Muscle of arm (tissue), 14 donors: ENCODE measurements at places on chromosomes 16 and 17. TPM values are rescaled to one million over a fixed set of nuclear protein-coding genes. Genes with fewer than 3 reads are reported as not detected.

PRAC2 gene
- polyA plus RNA-seq = not detected

KRT12 gene
- not detected for polyA plus RNA-seq

NLRC5 gene
- polyA plus RNA-seq = 3.4 TPM

CLEC19A gene
- 0.09 TPM for polyA plus RNA-seq

SLX1B gene
- 27.6 TPM for polyA plus RNA-seq

DNA sequence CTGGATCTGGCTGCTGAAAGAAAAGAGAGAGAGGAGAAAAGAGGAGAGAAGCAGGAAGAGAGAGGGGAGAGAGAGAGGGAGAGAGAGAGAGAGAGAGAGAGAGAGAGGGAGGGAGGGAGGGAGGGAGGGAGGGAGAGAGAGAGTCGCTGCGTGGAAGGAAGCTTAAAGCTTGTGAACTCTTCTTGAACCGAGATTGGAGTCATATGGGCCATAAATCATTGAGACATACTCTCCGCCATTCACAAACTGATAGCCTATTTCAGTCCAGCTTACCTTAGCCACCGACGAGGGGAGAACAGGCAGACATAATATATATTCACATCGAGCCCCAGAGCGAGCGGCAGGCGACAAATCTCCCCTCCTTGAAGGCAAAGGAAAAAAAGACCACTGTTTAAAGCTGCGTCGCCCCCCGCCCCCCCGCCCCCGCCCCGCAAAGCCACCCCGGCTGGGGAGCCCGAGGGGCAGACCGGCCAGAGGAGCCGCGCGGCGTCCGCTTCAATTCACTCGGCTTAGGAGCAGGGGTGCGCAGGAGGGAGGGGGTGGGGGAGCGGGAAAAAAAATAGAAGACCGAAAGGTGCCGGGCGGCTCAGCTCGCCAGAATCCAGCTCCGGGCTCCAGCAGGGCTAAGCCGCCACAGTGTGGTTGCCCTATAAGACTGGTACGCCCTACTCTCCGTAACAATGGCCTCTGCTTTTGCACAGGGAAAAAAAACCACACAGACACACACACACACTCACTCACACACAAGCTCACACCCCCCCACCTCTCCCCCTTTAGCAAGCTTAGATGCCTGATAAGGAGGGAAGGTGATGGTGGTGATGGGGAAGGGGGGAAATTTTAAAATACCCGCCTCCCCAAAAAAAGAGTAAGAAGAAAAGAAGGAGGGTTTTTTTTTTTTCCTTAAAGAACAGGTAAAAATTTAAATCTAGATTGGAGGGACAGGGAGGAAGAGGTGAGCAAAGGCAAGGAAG lies 10.6 kb upstream of the HOXB2 start:
- DNase-seq = peak; percentile 77

DNA sequence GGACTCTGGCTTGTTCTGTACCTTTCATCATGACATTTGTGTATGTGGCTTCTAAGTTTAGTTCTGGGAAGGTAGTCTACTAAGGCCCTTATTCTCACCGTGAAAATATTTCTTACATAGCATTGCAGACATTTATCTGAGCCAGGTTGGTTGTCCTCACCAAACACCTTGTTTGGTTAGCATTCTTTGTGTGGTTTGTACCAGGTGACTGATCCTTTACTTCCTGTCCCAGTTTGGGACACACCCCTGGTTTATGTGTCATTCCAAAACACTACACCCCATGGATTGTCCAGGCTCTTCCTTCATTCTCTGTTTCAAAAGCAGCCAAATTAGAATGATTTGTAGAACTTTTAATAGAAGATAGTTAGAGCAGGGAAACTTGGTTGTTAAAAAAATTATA lies 23.2 kb upstream of the DUSP14 start:
- no peak for DNase-seq

GRCh38 chr16:9251026-9251425 lies 159.6 kb downstream of the HAPSTR1 start:
- no peak for DNase-seq

GRCh38 chr17:40348562-40349476 lies 15.7 kb downstream of the GJD3 start:
- no peak for DNase-seq

DNA sequence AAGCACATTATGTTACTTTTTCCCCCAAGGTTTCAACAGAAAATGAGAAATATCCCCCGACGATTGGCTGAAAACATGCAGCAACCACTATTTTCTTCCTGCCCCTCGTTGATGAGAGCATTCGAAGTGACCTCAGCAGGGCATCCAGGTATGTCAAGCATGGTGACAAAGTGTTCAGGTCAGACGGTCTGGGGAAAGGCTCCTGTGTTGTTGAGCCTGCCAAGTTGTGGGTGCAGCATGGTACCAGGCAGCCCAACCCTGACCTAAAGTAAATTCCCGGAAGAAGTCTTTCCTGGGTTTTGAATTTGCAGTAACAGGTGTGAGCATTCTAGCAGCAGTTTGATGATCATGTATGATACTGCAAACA lies 51.7 kb upstream of the SEC14L1 start:
- DNase-seq = no peak

GRCh38 chr17:10316801-10317542 lies 55.8 kb downstream of the MYH13 start:
- peak; percentile 78 for DNase-seq

- no peak for DNase-seq
Observed at GRCh38 chr16:24755201-24755874, 25.9 kb downstream of the TNRC6A start.

DNA sequence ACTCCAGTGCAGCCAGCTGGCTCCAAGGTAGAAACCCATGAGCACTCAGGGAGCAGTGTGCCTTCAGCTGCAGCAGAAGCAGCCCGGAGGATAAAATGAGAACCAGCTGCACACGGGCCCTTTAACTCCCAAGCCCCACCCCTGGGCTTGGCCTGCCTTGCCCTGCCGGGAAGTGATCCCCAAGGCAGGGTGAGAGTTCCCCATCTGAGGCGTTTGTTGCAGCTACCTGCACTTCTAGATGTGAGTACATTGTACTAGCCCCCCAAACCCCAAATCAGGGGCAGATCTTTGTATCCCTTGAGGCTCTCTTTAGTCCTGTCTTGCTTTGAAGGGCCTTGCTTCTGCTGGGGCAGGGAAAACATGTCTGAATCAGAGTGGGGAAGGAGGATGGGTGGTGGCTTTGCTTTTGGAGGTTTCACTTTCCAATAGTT lies at the start of gene MVP:
Gene MVP, plus strand, starts transcription at position 192 of the 431 bp plus-strand sequence. CDS start 10,088 bp downstream, outside the sequence.
- no peak for DNase-seq

GRCh38 chr17:73566905-73567782 lies 77.1 kb downstream of the SDK2 start:
- DNase-seq = no peak

- DNase-seq = no peak
Observed at GRCh38 chr17:73478768-73479424, 165.3 kb downstream of the SDK2 start.

- no peak for DNase-seq
Observed at GRCh38 chr16:5575646-5576245, 478.2 kb upstream of the EEF2KMT start.
